ENCODE measurements at places on chromosomes 2 and 18.

DNA sequence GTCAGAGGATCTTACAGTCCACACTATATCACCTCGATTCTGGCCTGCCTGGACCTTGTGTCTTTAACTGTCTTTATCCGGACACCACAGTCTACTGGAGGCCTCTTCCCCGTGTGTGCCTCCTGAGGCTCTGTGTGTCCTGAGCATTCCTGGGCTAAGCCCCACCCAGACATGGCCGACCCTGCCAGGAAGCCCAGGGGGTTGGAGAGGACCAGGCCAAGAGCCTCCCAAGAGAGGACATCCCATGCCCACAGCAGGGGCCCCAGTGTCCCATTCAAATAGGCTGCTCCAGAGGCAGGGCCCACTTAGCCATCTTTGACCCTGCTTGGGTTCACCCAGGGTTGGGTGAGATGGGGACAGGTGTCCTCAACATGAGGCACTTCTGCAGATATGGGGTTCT is 84.7 kb upstream of the OTOS start:
- no peak for DNase-seq

DNA sequence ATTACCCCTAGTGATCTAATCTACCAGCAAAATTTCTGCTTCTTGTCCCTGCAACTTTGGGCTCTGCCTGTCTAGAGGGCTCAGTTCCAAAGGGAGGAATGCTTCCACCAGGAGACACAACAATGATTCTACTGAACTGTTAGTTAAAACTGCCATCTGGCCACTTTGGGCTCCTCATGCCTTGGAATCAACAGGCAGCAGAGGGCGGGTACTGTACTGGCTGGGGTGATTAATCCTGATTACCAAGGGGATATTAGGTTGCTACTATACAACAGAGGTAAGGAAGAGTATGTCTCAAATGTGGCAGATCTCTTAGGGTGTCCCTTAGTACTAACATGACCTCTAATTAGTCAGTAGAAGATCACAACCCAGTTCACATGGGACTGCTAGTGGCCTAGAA is 21.4 kb downstream of the HADHA start:
- DNase-seq = no peak

- DNase-seq = no peak
Measured at GRCh38 chr2:85867556-85868292, 21.1 kb downstream of the ST3GAL5 start.

DNA sequence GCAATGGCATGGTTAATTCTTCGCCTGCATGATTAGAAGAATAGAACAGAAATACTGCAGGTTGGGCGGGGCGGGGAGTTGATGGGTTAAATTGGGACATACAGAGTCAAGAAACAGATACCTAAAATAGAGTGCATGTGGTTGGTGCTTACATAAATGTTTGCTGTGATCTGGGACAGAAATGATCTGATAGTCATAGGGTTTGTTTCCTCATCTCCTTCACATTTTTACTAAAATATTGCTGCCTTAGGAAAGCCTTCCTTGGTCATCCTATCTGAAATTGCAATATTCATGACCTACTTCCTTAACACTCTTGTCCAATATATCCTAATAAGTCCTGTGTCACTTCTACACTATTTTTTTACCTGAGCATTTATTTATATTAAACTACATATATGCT is 163.9 kb downstream of the TMEFF2 start:
- DNase-seq = no peak

DNA sequence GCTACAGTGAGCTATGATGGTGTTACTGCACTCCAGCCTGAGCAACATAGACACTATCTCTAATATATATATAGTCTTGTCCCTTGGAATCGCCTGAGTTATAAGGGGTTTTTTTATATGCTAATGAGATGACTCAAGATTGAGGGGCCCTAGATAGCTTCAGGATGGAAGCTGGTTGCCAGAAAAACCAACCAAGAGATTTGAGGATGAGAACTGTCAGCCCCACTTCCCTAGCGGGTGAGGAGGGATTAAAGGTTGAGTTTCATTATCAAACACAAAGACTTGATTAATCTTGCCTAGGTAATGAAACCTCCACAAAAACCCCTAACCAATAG is 12.6 kb upstream of the GALM start:
- DNase-seq = no peak

DNA sequence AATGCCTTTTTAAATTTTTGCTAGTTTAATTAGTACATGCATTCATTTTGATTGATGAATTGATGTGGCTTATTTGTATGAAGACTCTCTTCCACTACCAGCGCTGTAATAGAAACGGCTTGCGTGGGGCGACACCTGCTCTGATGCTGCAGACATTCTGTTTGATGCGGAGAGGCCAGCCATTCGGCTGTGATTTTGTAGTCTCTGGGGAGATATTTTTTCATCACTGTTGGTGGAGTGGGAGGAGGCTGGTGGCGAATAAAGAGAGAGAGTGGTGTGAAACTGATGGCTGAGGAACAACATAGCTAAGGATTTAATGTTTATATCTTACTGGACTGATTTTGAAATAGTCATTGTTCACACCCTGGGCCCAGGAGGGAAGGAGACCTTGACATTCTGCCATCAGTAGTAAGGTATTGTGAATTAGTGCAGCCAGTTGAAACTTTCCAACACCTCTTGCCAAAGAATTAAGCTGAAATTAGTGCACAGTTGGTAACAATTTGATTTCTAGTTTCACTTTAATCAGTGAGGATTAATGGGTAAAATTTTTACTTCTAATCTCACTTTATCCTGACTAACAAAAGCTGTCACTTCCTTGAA is 224.1 kb downstream of the MTX2 start:
- DNase-seq = no peak

DNA sequence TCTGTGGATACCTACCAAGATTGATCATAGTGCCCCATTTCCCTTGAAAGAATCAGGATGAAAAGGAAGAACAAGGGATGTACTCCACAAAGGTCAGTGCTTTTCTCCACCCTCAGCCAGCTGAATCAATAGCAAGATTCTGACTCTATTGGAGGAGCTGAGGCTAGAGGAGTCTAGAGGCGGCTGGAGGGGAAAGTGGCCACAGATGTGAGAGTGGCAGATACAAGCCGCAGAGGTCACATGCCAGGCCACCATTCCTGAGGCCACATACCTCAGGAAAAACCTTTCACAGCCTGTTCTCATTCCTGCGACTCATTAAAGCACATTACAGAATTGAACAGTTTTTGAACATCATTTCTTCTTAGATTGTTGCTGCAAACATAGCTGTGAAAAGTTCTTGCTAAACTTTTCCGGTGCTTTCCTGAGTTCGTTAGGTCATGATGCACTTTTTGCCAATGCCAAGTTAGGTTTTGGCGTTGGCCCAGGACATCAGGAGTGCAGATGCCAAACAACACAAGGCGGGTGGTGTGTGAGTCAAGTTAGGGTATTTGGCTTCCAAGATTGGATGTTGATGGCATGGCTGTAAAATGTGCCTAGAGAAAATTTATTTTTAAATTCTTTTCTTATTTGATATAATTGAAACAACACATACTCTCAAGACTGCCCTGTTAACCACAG is 160.7 kb upstream of the SP5 start:
- DNase-seq = no peak

DNA sequence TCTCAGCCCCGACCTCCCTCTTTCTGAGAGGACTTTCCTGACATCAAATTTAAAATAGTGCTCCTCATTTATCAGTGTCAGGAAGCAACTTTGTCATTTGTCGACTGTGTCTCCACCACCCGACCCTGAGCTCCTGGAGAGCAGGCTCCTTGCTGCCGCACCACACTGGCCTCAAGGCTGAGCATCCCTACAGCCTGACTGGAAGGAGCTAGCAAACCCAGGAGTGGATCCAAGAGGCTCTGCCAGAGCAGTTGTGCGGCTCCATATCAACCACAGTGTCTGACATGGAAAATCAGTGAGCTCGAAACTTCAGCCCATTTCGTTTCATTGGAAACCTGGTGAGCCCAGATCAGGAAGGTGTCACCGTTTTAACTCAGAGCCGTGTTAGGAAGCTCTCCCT is 125.2 kb downstream of the PTGR3 start:
- no peak for DNase-seq

GRCh38 chr2:188984680-188985079 is 10.5 kb downstream of the COL3A1 start:
- no peak for DNase-seq

DNA sequence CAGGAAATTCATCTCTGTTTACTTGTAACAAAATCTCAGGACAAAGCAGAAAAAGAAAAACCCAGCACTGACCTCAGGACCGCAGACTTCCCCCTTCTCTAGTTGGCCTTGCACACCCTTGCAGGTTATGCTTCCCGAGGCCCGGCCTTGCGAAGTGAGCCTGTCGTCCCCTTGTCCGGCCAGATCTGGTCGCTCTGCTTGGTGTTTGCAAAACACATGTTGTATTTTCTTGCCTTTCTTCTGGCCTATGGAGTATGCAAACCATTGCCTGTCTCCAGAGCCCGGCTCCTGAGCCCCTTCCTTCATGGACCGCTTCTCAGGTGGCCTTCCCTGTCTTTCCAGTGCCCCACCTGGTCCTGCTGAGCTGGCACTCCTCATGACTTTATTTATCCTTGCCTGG is 4.8 kb downstream of the IMPA2 start:
- no peak for DNase-seq

- no peak for DNase-seq
Measured at GRCh38 chr2:100218552-100218951, 76.2 kb upstream of the AFF3 start.

DNA sequence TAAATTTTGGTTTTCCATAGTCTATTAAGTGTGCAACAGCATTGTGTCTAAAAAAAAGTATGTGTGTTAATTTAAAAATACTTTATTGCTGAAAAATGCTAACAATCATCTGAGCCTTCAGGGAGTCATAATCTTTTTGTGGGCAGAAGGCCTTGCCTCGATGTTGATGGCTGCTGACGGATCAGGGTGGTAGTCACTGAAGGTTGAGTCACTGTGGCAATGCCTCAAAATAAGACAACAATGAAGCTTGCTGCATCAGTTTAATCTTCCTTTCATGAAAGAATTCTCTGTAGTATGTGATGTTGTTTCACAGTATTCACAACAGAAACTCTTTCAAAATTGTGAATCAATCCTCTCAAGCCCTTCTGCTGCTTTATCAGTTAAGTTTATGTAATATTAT is 31.3 kb downstream of the HDHD2 start:
- DNase-seq = no peak

DNA sequence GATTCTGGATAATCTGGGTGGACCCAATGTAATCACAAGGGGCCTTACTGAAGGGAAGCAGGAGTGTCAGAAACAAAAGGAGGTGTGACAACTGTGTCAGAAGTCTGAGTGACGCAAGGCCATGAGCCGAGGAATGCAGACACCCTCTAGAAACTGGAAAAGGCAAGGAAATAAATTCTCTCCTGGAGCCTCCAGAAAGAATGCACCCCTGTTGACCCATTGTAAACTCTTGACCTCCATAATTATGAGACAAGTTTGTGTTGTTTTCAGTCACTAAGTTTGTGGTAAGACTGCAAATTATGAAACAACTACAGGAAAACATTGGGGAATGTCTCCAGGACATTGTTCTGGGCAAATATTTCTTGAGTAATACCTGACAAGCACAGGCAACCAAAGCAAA is 47.3 kb upstream of the B3GNT7 start:
- DNase-seq = no peak

DNA sequence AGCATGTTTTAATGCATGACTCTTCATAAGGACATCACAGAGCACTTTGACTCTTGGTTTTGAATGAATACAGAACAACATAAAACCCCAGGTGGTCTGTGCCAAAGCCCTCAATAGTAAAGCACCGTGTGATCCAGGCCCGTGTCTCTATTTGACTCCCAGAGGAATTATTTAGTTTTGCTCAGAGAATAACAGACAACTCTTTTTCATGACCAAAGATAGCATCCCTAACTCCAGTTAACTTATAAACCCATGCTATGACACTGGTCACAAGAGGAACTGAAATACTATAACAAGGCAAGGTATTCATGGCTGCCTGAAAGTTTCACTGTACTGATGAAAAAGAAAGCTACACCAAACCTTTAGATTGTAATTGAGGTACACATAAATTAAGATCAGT is 128.4 kb downstream of the IKZF2 start:
- DNase-seq = no peak

DNA sequence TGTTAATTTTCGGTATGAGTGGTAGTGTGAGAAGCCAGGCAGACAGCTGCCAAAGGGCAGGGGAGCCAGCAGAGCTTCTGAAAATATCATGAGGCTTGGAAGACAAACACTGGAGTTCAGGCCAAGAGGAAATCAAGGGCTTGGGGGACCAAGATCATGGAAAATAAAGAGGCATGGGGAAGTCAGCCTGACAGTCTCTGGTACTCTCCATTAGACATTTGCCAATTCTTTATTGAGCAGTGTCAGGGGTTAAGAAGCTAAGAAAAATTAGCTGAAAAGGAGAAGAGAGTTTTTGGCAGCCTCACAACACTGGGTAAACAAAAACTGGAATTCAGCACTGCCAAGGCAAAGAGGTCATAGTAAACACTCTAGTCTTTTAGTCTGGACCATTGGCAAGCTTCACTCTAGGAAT is 612.7 kb downstream of the EPHA4 start:
- no peak for DNase-seq

DNA sequence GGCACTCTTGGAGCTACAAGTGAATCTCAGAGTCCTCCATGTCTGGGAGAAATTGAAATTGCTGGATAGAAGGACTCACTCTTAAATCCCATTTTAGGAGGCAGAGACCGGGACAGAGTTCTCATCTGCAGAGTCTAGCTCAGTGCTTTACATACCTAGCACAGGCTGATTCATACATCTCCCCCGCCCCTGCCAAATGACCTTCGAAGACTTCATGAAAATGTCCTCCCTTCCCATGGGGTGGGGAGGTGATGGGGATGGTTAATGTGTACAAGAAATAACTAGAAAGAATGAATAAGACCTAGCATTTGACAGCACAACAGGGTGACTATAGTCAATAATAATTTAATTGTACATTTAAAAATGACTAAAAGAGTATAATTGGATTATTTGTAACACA is 8.2 kb upstream of the SERPINB5 start:
- no peak for DNase-seq

GRCh38 chr18:62106271-62106670 is 80.6 kb downstream of the PIGN start:
- no peak for DNase-seq

GRCh38 chr2:26088038-26088643 is 54.3 kb downstream of the RAB10 start:
- peak; percentile 56 for DNase-seq

DNA sequence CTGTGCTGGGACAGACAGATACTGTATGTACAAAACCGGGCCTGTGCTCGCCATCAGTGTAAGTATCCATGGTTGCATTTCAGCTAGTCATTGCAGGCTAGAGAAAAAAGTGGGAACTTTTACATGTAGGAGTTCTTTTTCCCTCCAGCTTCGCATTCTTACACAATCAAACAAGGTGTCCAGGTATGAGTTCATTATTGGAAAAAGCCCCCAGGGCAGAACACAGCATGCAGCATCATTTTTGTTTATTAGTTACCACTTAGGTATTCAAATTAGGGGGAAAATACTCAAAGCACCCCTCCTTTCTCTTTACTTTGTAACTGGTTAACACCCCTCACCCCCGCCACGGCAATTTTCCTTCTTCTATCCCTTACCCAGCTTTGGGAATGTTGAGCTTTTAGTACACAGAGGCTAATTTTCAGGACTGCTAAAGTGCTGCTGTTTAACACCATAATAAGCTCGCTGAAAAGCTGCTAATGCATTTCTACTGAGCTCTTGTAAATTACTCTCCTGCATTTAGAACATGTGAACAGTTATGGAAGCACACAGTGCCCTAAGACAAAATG is 13.6 kb downstream of the UPP2 start:
- DNase-seq = no peak

Data from Kasumi-1 (cell line).